Left ventricle myocardium superior (tissue), 1 donor: ENCODE measurements at places on chromosomes 2 and 18. TPM values are rescaled to one million over a fixed set of nuclear protein-coding genes. Genes with fewer than 3 reads are reported as not detected.

DNA sequence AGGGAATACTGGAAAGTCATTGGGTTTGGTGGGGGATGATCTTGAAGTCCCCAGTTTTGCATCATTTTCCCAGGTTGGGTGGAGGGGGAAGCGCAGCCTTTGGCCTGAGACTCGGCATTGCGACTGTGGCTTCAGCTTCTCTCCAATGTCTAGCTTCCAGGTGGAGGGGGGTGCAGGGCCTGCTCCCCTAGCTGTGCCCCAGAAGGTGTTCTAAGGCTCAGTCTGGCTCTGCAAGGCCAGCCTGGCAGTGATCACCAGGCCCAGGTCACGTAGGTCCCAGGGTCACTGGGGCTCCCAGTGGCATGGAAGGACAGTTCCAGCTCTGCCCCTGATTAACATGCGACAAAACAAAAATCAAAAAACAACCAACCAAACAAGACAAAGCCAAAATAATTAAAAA is 56.9 kb upstream of the HAAO start:
- no peak for DNase-seq

The KHK gene
- total RNA-seq: 4.0 TPM

DNA sequence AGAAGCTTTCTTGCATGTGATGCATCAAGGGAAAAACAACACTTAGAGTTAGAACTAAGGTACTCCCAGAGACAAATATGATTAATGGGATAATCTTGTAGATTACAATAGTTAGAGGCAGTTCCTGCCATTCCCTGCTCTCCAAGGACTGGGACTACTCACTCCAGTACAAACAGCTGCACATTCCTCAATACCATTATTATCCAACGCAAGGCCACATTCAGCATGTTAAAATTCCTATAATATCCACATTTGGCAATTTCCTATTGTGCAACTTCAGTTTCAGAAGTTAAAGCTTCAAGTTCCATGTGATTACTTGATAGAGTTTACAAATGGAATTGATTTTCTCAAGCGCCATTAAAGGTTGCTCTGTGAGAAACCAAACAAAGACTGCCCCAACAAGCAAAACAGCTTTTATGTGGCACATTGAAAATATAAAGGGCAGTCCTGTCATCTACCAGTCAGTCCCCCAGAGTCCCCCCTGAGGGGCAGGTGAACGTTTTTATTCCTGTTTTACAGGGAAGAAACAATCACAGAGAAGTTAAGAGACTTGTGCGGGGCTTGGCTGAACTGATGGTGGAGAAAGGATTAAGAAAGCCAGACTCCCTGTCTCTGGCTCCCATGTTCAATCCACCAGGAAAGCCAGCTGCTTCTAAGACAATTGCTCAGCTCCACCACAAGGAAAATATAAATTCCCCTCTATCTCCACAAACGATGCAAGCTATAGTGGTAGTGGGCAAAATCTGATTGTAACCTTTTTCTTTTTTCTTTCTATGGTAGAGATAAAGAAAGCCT is 72.6 kb downstream of the TXNL1 start:
- DNase-seq: no peak

- DNase-seq: no peak
These were observed 72.8 kb upstream of the ZEB2 start for GRCh38 chr2:144592500-144593256.

DNA sequence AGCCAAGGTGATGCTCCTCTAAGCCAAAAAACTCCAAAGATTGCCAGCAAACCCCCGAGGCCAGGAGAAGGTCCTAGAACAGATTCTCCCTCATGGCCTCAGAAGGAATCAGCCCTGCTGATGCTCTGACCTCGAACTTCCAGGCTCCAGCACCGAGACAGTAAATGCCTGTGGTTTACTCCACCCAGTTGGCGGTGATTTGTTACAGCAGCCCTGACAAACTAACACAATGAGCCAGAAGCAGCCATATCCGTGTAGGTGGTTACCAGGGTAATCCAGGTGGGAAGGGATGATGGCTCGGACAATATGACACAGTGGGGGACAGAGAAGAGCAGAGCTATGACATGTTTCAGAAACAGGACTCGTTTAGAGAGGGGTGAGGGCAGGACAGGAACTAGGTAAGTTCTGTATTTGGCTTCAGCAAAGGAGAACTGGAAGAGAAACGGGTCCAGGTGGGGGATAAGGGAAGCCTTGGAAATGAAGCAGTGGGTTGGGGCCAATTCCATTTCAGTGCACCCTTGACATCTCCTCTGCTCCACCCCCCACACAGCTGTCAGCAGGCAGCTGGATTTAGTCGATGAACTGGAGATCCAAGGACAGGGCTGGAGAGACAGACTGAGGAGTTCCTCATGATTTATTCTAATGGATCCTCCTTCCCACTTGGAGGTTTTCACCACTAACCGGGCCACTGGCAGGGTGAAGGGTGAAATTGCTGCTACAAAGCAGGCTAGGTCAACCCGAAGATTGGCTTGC is 179.7 kb upstream of the SH3BP4 start:
- no peak for DNase-seq

GRCh38 chr2:42904576-42904876 is 112.1 kb upstream of the HAAO start:
- no peak for DNase-seq

DNA sequence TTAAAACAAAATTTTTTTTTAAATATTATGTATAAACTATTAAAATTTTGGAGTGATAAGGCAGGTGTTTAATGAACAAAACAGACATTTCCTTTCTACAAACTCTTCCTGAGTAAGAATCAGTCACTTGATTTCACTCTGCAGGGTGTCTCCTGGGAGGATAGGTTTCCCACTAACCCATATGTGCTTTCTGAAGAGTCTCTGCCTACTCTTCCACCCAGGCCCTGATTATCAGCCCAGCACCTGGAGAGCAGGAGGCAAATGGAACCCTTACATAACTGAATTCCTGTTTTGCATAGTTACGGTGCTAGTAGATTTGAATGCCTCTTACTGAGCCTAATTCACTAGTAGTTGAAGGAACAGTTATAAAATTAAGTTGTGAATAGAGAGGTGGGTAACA is 1718.6 kb downstream of the SUCLG1 start:
- DNase-seq: no peak

DNA sequence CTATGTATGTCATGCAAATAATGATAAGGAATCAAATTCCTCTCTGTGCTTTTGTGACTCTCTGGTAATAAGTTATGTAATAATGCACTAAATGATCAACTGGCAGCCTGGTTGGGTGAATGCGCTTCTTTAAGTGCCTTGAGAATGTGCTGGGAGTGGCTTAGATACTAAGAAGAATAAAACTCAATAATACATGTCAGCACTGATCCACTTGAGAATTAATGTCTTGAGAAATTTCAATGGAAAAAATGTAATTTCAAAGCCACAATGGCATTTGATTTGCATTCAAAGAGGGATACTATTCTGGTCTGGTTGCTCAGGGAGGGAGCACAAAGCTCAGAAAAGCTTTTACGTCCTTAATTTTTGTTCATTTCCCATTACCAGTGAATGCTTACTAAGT is 137.7 kb upstream of the MMADHC start:
- DNase-seq: no peak

DNA sequence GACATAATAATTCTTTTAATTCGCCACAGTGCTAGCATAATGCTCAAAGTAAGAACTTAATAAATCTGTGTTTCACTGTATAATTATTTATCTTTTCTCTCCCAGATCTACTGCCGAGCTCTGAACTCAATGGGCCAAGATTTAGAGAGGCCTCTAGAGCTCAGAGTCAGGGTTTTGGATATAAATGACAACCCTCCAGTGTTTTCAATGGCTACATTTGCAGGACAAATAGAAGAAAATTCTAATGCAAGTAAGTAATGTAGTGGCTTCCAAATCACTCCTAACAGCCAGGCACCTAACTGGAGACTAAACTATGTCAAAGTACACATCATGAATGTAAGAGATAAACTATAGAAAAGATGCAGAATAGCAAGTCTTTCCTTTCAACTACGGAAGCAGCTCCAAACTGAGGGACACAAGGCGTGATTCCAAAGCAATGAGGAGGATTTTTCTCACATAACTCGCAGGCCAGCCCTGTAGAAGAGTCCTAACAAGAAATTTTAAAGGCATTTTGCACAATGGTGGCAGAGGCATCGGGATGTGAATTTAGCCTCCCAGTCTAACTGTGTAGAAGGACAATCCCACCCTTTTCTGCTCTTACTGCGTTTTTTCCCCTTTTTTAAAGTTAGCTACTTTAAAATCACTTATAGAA is 12.0 kb downstream of the DSG1 start:
- no peak for DNase-seq

GRCh38 chr2:73642338-73643018 is at the start of gene NAT8:
NAT8 (minus strand) TSS chr2:73642422; CDS start chr2:73641628, 794 bp downstream.
- DNase-seq: no peak

The KIDINS220 gene
- 55.3 TPM for total RNA-seq

DNA sequence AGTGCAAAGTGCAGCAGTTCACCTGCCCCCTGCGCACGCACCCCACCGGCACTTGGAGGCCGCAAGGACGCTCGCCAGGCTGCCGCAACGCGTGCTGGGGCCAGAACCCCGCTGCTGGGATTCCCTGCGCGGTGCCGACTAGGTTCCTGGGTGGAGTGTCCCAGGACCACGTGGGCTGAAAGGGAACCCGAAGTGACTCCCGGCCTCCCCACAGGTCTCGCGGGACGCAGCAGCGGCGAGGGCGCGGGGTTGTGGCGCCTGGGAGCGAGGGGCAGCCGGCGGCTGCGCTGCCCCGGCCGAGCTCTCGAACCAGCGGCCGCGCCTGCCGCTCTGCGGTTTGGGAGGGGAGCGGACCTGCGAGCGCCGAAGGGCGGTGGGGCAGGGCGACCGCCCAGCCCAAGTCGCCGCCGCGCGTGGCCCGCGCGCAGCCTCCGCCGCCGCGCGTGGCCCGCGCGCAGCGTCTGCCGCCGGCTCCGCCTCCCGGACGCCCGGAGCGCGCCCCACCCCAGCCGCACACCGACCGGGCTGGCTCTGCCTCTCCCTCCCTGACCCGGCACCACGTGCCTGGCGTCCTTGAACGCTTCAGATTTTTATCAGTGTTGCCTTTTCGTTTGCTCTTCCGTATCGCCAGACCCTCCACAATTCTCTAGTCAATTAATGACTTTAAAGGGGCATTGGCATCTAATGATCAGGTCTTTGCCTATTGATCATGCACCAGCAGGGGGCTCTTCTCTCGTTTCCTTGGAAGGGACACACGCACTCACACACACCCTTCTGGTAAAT is at the start of gene FTCDNL1:
TSS of gene FTCDNL1 (minus strand) at position 475 of the 783 bp plus-strand sequence. CDS start 2,230 bp downstream, outside the sequence.
- DNase-seq: peak; percentile 79

- DNase-seq: no peak
These were observed 268.1 kb upstream of the CXCR4 start for GRCh38 chr2:136386046-136386445.

- no peak for DNase-seq
These were observed 16.2 kb upstream of the ALPP start for GRCh38 chr2:232362174-232362900.

GRCh38 chr18:25896956-25897355 is 193.5 kb downstream of the SS18 start:
- DNase-seq: no peak

The ERMN gene
- total RNA-seq: not detected

The FTCDNL1 gene
- 2.0 TPM for total RNA-seq

DNA sequence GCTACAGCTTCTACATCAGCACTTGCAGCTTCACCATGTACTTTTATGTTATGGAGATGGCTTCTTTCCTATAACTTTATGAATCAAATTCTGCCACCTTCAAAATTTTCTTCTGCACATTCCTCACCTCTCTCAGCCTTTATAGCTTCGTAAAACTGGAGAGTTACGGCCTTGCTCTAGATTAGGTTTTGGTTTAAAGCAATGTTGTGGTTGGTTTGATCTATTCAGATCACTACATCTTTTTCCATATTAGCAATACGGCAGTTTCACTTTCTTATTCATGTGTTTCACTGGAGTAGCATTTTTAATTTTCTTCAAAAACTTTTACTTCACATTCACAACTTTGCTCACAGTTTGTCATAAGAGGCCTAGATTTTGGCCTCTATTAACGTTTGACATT is 242.9 kb upstream of the GYPC start:
- no peak for DNase-seq

The RGPD3 gene
- total RNA-seq: not detected

- no peak for DNase-seq
These were observed 80.4 kb downstream of the LCLAT1 start for GRCh38 chr2:30527411-30527810.

DNA sequence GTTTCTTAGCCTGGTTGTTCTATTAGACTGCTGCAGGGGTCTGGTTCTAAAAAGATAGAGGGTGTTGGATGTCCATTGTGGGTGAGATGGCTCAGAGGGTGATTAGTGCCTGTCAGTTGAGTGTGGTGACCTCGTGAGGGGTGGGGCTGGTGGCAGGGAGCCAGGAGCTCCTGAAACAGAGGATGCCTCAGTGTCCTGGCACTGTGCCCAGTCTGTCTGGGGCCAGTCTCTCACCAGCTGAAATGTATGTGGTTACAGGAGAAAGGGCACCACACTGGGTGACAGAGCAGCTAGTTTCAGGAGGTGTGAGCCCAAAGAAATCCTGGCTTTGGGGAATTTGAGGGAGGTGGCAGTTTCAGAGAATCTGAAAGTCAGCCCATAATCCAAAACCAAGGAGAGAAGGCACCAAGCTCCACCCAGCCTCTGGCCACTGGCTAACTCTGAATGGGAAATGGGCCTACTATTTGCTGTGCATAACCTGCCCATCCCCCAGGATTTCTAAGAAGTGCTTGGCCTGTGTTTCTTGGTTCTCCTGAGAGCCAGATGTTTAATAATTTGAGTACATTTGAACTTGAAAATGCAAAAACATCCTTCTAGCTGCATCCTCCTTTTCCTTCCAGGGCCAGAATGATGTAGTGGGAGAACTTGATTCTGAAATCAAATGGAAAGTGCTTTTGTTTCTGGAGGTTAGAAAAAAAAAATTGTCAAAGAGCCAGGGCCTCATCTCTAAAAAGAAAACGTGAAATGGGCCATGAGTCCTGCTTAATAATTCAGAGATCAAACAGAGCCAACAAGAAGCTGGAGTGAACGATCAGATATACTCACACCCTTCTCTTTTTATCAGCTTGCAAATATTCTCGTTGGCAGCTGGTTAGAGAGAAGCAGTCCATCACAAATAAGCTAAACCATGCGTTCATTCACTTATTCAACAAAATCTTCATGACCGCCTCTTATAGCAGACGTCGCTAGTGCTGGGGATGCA is 92.3 kb downstream of the B3GNT2 start:
- peak; percentile 88 for DNase-seq

DNA sequence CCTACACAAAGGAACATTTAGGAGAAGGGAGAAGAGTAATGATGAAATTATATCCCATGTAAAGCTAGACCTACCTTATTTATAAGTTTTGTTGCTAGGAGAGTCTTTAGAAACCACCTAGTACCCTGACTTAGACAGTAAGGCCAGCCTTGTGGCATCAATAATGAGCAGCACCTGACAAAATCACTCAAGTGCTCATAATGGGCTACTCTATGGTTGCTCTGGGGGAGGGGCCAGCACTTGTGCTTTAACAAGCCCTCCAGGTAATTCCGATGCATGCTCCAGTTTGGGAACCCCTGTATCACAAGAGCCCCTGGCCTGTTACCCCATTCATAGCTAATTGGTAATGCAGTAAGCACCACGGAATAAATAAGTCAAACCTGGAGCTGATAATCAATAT is 102.9 kb upstream of the ALK start:
- no peak for DNase-seq

DNA sequence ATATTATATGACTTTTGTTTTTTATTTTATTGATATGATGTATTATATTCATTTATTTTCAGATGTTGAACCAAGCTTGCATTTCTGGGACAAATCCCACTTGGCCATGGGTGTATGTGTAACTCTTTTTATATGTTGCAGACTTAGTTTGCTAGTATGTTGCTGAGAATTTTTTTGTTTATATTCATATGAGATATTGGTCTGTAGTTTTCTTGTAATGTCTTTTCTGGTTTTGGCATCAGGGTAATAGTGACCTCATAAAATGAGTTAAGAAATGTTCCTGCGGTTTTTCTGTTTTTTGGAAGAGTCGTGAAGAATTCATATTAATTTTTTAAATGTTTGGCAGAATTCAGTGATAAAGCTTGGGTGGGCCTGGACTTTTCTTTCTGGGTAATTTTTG is 88.7 kb downstream of the ASB1 start:
- no peak for DNase-seq
